Muscle of leg (tissue), 16 donors: ENCODE measurements at places on chromosomes 6 and 20. TPM values are rescaled to one million over a fixed set of nuclear protein-coding genes. Genes with fewer than 3 reads are reported as not detected.

- DNase-seq = no peak
These were observed 158.2 kb upstream of the MCHR2 start for GRCh38 chr6:100152201-100152600.

DNA sequence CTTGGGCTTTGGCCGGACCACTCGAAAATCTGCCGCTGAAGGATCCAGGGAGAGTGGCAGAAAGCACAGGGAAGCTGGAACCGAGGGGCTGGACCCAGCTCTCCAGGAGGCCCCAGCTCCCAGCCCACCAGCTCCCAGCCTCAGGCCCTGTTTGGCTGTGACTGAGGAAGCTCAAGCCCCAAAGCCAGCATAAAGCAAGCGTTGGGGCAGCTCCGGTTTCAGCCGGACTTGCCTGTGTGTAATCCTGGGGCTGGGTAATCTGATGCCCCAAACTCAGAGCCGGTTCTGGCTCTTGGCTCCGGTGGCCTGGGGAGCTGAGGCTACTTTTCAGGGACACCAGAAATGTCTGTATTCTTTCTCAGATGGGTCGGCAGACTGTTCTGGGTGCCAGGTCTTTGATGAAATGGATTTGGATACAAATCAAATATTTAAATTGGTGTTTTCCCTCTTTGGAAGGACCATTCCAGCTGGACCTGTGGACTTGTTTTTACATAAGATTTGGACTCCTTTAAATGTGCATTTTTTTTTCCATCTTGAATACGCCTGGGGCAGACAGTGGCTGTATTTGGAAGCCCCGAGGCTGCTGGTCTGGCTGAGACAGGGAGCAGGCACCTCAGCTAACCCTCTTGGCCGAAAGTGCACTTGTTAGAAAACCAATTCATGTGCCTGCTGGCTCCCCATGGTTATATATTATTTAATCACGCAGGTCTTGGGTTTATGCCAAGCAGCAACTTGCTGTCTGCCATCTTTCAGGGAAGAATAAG is 29.7 kb downstream of the RPP40 start:
- peak; percentile 95 for DNase-seq

DNA sequence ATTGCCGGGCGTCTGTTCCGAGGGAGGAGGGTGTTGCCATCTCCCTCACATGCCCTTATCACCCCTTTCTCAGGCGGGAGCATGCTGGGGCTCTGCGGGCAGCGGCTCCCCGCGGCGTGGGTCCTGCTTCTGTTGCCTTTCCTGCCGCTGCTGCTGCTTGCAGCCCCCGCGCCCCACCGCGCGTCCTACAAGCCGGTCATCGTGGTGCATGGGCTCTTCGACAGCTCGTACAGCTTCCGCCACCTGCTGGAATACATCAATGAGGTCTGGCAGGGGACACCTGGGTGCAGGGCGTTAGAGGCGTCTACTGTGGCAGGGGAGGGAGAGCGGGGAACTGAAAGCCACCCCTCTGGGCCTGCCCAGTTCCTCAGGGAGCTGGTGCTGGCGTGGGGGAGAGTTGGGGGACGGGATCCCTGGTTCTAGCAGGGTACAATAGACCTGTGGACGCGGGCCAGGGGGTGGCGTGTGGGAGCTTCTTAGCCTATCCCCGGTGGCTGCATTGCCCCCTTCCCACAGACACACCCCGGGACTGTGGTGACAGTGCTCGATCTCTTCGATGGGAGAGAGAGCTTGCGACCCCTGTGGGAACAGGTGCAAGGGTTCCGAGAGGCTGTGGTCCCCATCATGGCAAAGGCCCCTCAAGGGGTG is 697 bp downstream of the PPT2 start:
- peak; percentile 88 for DNase-seq

DNA sequence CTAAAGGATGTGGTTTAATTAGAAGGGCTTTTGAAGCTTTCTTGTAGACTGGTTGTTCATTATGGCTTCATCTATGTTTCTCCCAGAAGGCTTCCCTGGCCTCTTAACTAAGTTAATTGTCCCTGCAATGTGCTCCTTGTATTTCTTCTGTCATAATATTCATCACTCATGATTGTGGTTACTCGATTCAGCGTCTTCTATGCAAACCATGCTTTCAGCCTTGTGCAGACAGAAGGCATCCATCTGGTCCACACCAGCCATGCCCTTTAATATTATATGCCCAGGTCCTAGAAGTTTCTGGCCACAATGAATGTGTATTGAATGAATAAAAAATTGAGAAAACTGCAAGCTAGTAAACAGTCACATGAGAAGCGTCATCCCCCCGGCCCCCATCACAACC is 163.2 kb downstream of the KHDC1L start:
- no peak for DNase-seq

GRCh38 chr6:19839788-19840187 is 2.6 kb downstream of the ID4 start:
- no peak for DNase-seq

DNA sequence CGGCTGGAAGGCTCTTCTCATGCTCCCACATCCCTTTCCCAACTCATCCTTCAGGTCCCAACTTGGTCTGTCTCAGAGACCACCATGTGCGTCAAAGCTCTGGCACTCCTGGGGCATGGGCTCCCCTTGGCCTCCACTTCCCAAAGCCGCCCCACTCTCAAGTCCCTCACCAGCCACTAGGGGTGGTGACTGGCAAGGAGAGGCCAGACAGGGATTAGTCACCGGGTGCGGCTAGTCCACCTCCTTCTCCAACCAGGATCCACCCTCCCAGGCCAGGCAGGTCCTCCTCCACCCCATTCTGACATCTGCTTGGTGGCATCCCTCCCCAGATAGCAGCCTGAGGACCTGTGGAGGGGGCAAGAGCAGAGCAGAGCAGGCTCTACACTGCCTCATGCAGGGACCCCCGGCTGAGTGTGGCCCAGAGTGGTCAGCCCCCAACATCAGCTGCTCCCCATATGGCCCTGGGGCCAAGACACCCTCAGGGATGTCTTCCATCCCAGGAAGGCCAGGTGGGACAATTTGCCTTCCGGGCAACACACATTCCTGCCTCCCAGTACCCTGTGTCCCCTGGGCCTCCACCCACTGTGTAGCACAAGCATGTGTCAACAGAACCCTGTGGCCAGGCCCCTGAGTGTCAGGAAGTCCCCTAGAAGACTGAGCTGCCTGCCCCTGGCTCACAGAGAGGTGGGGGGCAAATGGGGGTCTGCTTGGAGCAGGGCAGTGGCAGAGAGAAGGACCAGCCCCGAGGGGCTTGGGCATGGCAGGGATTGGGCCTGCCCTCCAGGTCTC is 29.2 kb downstream of the YTHDF1 start:
- DNase-seq = no peak

CALHM4 gene
- polyA plus RNA-seq = not detected

DNA sequence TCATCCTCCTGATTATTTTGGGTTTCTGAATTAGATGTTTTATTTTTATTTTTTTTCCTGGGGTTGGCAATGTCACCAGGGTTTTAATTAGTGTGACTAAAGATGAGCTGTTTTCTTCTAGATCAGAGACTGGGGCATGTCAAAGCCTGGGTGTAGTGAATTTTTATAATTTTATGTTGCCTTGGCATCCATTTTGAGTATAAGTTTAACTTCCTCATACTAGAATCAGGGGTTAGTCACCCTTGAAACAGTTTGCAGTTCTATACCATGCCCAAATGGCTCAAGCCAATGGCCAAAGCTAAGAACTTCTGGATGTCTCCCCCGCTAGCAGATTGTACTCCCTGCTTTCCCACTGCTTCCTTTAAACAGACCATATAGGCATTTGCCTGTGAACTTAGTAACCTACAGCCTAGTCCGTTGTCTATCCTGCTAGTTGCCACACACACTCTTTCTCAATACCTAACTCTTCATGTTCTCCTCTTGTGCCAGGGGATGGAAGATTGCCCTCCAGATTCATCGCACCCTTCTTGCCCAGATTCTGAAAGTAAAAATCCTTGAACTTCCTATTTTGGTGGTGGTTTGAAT is 54.5 kb downstream of the KIAA0408 start:
- DNase-seq = no peak

DNA sequence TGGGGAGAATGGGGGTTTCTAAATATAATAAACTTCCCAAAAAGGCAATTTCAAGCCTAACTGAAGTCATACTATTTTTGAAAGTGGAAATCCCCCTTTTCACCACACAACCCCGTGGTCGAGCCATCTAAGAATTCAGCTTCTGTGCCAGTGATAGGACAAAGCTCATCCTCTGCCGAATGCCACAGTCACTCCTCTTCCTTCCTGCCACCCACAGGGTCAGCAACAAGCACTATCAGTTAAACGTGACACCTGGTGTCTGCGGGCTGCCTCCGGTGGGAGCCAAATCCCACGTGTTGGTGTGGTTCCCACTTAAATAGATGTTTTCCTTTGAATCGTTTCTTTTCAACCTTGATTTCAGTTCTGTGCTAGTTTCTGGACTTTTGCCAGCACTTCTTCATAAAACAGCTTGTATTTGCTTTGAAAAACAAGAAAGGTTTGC is 60.7 kb downstream of the TNFAIP3 start:
- peak; percentile 35 for DNase-seq

DNA sequence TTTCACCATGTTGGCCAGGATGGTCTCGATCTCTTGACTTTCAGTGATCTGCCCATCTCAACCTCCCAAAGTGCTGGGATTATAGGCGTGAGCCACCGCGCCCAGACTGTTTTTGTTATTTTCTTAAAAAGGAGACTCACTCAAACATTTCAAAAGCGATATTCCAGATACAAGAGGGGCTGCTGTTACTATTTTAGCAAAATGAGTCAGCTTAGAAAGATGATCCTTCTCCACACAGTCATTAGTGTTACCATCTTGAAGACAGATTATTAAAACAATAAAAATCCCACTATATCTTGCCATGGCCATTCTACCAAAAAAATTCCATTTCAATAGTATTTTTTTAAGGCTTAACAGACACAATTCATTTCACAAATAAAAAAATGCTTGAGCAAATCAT is 102.8 kb downstream of the PREP start:
- peak; percentile 69 for DNase-seq

DNA sequence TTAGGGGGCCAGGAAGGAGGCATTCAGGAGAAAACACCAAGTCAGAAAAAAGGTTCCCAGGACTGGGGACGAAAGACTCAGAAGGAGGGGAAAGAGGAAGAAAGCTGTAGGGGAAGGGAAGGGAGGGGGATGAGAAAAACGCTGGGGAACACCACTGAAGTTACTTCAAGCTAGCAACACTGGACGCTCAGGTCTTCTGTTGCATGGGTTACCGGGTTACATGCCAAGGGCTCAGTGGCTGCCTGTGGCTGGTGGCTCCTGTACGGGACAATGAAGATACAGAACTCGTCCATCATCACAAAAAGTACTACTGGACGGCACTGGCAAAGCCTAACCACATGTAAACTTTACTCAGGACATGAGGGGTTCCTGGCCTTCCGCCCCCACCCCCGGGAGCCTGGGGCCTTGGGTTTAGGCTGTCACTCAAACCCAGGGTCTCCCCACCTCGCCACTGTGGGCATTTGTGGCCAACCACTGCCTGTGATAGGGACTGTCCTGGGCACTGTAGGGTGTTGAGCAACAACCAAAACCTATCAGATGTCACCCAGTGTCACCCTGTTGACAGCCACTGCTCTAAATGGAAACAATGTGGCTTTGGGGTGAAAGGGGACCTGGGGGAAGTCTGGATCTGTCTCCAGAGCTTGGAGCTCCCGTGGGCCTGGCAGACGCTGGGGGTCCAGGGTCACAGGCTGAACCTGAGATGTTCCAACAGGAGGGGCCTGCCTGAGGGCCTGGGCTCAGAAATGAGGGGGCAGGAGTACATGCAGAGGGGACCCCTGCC is 40.3 kb upstream of the CD93 start:
- DNase-seq = peak; percentile 40

GRCh38 chr6:154343473-154344308 is 12.9 kb downstream of the IPCEF1 start:
- peak; percentile 28 for DNase-seq

GRCh38 chr6:6826095-6826901 is 237.8 kb downstream of the LY86 start:
- DNase-seq = peak; percentile 68

GRCh38 chr6:125984311-125984710 is 2.0 kb upstream of the TRMT11 start:
- DNase-seq = no peak

- DNase-seq = no peak
These were observed 338 bp downstream of the E2F3 start for GRCh38 chr6:20402092-20402341.

ECT2L gene
- 0.24 TPM for polyA plus RNA-seq

DNA sequence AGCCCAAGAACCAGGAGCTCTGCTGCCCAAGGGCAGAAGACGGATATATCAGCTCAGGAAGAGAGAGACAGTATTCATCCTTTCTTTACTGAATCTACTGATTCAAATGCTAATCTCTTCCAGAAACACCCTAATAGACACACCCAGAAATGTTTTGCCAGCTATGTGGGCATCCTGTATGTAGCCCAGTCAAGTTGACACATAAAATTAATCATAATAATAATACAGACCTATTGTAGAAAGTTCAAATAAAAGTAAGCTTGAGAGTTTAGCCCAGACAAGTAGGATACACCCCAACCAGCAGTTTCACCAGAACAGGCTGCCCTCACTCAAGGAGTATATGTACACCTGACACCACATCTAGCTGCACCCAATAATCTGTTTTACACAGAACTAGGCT is 73.9 kb upstream of the VGLL2 start:
- no peak for DNase-seq

TUBB1 gene
- 1.5 TPM for polyA plus RNA-seq

CDK19 gene
- 11.0 TPM for polyA plus RNA-seq

NRM gene
- 34.5 TPM for polyA plus RNA-seq

DNA sequence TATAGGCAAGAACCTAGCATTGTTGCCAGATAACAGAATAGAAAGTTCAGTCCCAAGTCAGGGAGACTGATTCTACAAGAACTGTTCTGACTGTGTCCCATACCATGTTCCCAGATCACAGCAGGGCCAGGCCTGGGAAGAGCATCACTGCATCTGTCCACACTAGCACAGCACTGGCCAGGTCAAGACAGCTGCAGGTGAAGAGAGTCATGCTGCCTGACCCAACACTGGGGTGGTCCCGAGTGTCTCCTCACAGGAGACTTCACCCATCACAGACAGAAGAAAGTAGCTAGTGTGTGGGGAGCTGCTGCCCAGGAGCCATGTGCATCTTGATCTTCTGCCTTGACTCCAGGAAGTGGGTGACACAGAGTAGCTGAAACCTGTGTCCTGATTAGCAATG is 1.3 kb upstream of the CST9L start:
- no peak for DNase-seq

DNA sequence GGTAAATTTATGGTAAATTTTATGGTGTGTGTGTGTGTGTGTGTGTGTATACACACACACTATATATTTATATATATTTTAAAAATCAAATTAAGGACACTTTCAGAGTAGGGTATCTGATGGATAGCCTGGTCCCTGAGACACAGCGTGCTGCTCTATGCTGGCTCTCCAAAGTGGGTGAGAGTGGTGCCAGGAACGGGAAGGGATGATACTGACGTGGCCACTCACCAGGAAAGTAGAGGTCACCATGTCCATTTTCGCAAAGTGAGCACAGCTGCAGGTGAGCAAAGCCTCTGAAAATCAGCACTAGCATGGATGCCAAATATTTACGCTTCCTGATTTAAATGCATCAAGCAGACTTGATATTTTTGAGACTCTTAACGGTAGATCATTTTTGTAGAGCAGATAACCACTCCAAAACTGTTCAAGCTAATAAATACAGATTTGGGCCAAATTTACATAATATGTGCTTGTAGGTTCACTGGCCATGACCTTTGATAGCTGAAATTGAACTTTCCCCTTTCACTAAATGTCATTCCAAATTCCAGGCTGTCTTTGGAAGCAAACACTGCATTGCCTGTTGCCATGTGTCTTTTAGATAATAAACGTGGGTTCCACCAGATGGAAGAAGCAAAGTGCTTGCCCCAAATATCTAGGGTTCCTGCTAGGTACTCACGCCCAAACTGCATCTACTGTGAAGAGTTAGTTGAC is 116.6 kb downstream of the ATXN1 start:
- DNase-seq = no peak
